NCI-H2081 treated with DMSO at 0.1 percent for 48 hours (cell line): ENCODE measurements at places on chromosomes 6 and 20.

DNA sequence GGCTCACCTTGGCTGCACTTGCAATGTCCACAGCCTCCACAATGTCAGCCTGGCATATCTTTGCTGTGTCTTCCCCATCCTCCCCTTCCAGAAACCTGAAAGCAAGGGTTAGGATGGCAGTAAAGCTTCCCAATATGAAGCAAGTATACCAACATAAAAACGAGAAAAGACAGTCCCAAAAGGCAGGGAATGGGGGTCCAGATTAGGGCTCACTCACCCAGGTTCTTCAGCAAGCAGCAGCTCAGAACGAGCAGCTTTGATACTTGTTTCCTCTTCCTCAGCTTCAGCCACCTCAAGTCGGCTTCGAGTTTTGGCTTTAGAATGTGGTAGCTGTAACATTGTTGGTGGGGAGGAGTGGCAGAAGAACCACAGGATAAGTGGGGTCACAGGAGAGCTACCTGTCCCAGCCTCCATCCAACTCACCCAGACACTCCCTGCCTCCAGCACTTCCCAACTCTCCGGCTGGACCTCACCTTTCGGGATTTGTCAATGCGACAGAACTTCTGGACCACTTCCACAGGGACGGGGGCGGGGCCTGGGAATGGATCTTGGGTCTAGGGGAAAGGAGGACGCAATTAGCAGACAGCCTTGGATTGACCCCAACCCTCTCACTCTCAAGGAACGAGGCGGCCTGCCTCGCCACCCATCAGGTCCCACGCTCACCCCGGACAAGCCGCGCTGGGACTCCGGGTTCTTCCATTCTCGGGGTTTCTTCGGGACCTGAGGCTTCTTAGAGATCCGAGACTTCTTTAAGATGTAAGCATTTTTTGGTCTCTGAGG lies 708 bp downstream of the WDR46 start:
- DNase-seq = no peak

DNA sequence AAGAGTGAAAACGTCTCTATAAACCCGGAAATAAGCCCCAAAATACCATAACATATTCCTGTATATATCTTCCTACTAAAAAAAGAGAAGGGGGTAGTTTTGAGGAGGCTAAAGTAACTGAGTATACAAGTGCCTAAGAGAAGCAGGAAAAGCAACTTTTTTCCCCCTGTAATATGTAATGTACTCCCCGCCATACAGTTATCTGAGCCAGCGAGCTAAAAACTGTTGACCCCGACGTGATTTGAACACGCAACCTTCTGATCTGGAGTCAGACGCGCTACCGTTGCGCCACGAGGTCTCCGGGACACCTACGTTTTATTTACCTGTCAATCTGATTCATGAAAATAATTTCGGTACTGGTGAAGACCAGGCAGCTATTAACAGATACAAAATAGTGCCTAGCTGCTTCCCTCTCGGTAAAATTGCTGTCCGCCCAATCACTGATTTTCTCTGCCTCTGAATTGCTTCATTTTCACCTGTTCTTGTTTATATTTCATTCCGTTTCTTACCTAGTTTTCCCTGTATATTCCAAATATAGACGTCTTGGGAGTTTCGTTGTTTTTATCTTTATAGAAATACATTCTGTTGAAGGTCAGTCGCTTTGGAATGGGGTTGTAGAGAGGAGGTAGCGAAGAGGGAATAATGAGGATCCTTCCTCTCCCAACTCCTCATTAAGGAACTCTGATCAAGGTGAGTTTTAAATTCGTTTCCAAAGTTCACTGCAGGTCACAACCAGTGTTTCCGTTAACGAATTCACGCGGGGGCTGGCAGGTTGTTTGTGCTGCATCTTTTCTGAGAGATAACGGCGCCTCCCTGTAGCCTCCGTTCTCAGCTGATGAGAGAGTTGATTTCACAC lies 33.6 kb upstream of the BTN3A2 start:
- peak; percentile 17 for DNase-seq

GRCh38 chr6:151514000-151514730 lies 20.3 kb downstream of the CCDC170 start:
- no peak for DNase-seq

DNA sequence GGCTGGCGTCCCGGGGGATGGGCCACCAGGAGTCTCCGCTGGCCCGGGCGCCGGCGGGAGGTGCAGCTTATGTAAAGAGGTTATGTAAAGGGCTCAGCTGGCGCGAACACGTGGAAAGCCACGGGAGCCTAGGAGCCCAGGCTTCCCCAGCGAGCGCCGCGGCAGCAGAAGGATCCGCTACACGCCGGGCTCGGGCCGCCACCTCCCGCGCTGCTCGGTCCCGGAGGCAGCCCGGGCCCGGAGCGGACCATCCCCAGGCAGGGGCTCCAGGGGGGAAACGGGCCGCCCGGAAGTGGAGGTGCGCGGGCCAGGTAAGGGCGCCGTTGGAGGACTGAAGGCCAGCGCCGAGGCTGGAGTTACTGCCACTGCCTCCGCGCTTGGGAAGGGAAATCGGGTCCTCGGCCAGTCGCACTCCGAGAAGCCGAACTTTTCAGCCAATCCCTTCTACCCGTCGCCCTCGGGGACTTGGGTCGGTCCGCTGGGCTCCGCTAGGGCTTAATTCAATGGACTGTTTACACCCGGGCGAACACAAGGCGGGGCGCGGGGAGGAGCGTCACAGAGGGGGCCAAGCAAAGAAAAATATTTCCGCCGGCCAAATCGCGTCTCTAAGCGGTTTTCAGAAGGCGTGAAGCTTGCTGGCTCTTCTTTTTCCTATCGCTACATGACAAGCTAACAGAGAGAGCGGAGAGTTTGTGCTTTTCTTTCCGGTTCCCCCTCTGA lies 398 bp downstream of the STK35 start:
- peak; percentile 58 for DNase-seq

DNA sequence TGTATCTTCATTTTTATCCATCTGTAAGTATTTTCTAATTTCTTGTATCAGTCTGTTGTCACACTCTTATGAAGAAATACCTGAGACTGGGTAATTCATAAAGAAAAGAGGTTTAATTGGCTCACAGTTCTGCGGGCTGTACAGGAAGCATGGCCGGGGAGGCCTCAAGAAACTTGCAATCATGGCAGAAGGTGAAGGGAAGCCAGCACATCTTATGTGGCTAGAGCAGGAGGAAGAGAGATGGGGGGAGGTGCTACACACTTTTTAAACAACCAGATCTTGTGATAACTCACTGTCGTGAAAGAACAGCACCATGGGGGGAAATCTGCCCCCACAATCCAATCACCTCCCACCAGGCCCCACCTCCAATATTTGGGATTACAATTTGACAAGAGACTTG lies 10.9 kb upstream of the BCKDHB start:
- DNase-seq = no peak

GRCh38 chr20:41064377-41064776 lies 35.8 kb downstream of the TOP1 start:
- no peak for DNase-seq

- no peak for DNase-seq
Observed at GRCh38 chr6:53752856-53753255, 41.9 kb upstream of the LRRC1 start.

- no peak for DNase-seq
Observed at GRCh38 chr20:33539129-33539528, 49.2 kb downstream of the CBFA2T2 start.

DNA sequence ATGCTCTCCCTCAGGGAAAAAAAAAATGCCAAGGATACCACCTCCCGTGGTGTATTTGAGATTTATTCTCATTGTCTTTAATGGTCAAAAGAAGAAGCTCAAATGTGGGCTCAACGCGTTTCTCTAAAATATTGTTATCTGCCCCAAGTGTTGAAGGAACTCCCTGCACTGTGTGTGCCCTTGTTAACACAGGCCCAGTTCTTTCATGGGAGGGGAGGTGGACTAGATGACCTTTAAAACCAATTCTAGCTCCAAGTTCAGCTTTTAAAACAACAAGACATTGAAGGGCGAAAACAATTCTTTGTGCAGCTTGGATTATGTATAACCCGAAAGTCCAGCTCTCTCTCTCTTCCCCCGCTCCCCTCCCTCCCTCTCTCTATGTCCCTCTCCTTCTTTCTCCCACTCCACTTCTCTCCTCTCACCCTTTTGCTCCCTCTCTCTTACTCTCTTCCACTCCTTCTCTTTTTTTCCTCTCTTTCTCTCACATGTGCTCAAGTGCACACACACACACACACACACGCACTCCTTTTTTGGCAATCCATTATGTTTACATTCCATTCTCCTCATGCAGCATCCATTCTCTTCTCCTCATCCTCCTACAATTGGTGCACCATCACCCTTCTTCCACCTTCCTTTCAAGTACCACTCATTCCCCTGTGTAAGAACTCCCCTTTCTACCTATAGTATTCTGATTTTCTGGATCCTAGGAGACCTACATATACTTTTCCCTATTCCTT lies 8.5 kb downstream of the HLA-DMB start:
- no peak for DNase-seq

DNA sequence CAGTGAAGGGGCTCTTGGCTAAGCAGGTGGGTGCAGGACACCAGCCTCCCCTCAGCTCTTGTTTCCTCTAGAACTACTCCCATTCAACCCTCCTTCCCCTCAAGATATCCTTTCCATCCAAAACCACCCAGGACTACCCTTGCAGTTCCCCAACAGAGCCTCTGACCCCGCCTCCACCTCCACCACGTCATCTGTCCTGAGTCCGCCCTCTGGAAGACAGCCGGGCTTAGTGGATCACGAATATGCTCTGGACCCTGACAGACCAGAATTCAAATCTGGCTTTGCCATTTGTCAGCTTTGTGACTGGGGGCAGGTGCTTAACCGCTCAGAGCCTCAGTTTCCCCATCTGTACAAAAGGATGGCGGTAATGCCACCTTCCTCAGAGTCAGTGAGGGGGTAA lies 31.4 kb downstream of the TFEB start:
- DNase-seq = no peak
